ENCODE measurements at places on chromosomes 6 and 20.

GRCh38 chr6:128246472-128247260, 273.7 kb downstream of the PTPRK start:
- DNase-seq = no peak

DNA sequence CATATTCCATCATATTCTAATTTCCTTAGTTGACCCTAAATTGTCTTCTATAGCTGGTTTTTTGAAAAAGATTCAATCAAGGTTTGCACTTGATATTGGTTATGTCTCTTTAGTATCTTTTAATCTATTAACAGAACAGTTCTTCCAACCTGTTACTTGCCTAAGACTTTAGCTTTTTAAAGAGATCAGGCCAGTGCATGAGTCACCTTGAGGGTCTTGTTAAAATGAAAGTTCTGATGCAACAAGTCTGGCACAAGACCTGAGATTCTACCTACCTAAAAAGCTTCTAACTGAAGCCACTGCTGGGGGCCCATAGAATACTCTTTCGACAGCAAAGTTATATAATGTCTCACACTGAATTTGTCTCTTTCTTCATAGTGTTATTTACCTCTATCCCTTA, 3.2 kb downstream of the USP45 start:
- DNase-seq = no peak

GRCh38 chr6:146090474-146090873, 61.6 kb downstream of the GRM1 start:
- no peak for DNase-seq

GRCh38 chr20:46011631-46012482, 3.1 kb downstream of the MMP9 start:
- DNase-seq = no peak

- no peak for DNase-seq
Measured at GRCh38 chr6:126804332-126805064, 314.0 kb upstream of the RSPO3 start.

- DNase-seq = no peak
Measured at GRCh38 chr6:37861452-37861851, 41.9 kb downstream of the ZFAND3 start.

DNA sequence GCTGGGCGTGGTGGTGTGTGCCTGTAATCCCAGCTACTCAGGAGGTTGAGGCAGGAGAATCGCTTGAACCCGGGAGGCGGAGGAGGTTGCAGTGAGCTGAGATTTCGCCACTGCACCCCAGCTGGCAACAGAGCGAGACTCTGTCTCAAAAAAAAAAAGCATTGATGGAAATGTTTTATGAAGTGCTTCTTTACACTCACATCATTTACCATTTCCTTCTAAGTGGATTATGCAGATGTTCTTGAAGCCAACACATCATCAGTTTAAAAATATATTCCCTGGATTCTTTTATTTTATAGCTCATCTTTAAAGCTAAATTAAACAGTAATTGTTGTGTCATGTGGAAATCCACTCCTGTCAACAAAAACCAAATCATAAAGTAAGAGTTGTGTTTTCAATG, 35.9 kb upstream of the HDDC2 start:
- no peak for DNase-seq

DNA sequence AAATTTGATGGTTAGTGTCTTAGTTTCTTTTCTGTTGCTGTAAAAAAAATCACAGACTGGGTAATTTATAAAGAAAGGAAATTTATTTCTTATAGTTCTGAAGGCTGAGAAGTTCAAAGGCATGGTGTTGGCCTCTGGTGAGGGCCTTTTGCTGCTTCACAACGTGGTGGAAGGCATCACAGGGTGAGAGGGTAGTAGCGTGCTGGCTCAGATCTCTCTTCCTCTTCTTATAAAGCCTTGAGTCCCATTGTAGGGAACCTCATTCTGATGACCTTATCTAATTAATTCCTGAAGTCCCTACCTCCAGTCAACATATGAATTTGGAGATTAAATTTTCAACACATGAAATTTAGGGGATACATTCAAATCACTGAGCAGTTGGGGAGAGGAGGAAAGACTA, 62.0 kb downstream of the ARID1B start:
- DNase-seq = no peak

GRCh38 chr20:13486694-13487093, 152.0 kb downstream of the TASP1 start:
- DNase-seq = no peak

DNA sequence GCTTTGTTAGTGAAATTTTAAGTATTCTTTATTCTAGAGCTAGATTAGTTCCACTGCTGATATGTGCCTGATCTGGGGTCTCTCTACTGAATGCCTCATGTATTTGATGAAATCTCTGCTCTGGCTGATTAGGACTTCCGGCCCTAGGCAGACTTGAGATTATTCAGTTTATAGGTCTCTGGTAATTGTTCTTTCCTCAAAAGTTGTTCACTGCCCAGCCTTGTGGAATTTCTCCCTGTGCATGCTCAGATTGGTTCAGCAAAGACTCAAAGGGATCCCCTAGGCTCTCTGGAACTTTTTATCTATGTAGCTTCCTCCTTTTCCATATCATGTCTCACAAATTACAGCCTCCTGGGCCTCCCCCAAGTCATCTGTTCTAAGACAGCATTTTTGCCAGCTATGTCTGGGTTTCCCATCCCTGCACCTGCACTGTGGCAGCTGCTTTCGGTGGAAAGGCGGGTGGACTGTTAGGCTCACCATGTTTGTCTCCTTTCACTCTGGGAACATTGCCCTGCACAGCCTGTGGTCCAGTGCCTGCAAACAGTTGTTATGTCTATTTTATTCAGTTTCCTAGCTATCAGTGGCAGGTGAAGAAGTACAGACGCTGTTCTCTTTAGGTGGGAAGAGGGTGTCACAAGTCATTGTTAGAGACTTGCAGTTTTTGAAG, 73.7 kb downstream of the RPP40 start:
- DNase-seq = peak; percentile 88

- no peak for DNase-seq
Measured at GRCh38 chr20:4832469-4832868, 110.8 kb downstream of the PRND start.

- DNase-seq = no peak
Measured at GRCh38 chr6:6317825-6318733, 2.4 kb downstream of the F13A1 start.

DNA sequence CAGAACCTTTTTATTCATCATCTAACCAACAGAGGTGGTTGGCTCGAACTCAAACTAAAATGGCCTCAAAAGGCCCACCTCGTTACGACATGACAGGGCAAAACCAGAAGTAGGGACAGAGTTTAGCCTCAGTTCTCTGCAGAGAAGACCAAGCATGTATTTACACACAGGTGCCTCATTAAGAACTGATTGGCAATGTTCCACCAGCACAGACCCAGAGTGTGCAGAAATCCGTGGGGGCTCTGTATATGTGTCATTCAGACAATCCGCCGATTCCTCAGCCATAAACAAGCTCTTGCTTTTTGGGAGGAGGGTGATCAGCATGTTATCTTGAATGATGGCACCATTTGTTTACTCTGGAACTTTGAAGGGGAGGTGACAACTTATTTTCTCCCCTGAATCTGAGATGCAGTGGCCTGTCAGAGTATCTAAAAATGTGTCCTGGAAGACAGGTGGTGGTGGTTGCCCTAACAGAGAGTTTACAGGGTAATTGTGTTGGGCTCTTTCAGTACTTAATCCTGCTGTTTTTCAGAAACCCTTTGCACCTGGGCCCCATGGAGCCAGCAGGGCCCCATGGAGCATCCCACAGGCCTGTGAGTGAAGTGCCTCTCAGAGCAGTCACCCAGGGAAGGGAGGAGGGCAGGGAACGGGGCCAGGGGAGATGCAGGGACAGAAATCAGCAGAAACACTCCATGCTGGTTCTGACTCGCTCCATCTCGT, 29.1 kb upstream of the C20orf203 start:
- DNase-seq = no peak

DNA sequence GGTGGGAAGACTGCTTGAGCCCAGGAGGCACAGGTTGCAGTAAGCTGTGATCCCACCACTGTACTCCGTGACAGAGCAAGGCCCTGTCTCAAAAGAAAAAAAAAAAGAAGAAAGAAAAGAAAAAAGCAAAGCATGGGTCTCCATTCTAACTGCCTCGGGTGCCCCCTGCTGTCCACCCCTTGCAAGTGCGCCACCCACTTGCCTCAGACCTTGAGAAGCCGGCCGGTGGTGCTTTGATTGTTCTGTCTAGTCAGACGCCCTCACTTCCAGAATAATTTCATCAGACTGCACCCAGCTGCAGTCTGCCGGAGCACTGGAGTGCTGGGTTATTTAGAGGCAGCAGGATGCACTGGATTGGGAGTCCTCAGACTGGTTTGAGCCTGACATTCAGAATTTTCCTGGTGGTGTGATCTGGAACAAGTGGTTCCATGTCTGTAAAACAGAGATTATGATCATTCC, 17.6 kb upstream of the TM9SF4 start:
- DNase-seq = peak; percentile 20

- DNase-seq = no peak
Measured at GRCh38 chr6:35601331-35602132, 87.2 kb downstream of the FKBP5 start.

GRCh38 chr6:78025502-78025901, 372.7 kb downstream of the MEI4 start:
- no peak for DNase-seq

GRCh38 chr6:132456700-132457143, 55.4 kb upstream of the MOXD1 start:
- no peak for DNase-seq

DNA sequence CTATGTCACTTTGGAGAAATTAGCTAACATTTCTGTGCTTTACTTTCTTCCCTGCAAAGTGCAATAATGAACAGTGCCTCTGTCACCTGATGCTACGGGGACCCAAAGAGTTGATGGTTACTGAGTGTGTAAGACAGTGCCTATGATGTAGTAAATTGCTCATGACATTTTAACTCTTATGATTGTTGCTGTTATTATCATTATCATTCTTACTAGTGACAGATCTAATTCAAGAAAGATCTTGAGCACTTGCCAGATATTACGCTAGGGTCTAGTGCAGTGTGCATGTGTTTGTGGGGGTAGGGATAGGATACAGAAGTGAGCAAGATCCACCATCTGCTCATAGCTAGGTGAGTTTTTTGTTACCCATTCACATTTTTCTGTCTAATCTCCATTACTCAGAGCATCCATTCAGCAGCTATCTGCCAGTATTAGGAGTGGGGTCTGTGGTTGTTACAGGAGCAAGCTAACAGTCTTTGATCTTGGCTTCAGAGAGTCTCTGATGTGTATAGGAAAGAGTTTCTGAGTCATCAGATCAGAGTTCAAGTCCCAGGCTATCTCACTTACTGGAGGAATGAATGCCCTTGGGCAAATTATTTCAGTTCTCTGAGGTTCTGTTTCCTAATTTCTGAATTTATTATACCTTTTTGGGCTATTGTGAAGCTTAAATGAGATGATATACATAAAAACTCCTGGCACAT, 33.1 kb upstream of the DAAM2 start:
- no peak for DNase-seq

DNA sequence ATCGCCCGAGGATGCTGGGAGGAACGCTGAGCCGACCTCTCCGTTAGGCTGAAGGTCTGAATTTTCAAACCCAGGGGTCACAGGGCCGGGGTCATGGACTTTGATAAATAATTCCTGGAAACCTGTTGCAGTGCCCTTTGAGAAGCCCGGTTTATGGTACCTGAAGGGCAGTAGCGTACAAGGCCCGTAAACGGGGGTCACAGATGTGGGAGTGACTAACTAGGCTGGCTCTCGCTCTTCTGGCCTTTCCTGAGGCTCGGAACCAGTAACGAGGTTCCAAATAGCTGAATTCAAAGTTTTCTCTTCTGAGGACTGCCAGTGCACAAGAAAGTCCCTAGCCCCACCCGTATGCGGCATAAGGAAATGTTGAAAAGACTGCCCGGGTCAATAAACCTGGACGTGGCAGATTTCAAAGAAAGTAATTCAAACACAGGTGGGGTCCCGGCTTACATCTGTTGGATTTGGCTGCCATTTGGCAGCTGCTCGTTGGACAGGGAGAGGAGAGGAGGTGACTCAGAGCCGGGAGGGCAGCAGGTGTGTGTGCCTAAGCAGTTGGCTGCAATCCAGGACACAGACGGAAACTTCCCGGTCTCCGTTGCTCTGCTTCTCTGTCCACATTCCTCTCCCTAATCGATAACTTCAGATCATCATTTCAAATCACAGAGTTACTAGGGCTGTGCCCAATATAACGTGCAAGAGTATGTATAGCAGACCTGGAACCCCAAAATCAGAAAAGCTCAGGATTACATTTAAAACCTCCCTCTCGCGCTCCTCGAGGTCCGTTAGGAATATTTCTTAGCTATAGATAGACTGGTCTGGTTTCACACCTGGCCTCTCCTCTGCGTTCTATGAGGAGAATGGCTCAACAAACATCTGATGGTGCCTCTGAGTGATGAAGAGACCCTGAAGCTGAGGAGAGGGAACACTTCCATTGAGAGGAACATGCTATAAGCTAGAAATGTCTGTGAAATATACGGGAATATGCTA, 765 bp upstream of the GMDS start:
- peak; percentile 74 for DNase-seq

DNA sequence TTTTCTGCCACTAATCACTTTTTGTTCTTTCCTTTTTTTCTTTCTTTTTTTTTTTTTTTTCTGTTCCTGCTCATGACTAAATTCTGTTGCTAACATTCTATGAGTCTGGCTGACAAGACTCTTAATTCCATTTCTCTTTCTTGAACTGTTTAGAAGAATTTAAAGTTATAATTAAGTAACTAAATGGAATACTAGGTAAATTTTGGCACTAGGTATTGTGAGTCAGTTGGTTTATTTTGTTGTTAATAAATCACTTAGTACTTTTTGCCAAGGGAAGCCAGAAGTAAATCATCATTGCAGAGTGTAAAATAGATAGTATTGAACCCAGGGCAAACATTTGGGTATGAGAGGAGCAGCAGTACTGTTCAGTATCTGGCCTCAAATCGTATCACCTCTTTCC, 42.0 kb upstream of the PRDM1 start:
- DNase-seq = no peak

GRCh38 chr6:169638388-169638787, 63.4 kb downstream of the WDR27 start:
- DNase-seq = no peak

DNA sequence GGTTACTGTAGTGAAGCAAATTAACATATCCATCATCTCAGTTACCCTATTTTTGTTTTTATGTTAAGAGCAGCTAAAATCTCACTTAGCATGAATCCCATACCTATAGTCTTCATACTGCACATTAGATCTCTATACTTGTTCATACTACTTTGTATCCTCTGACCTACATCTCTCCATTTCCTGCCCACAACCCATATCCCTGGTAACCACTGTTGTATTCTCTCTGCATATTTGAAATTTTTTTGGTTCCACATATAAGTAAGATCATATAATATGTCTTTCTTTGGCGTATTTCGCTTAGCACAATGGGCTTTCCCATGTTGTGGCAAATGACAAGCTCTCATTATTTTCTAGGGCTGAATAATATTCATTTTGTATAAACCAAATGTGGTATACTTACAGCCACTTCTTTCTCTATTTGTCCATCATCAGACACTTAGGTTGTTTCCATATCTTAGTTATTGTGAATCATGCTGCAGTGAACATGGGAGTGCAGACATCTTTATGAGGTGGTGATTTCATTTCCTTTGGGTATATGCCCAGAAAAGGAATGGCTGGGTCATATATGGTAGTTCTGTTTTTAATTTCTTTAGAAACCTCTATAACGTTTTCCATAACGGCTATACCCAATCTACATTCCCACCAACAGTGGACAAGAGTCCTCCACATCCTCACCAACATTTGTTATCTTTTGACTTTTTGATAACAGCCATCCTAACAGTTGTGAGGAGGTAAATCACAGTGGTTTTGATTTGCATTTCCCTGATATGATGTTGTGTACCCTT, 39.8 kb downstream of the BACH2 start:
- DNase-seq = no peak

GRCh38 chr20:22403632-22404361, 180.6 kb downstream of the FOXA2 start:
- DNase-seq = peak; percentile 26

- DNase-seq = no peak
Measured at GRCh38 chr20:56574531-56575142, 41.6 kb downstream of the FAM209B start.
